NCI-H524 treated with DMSO at 0.1 percent for 48 hours (cell line): ENCODE measurements at places on chromosomes 13 and 19.

DNA sequence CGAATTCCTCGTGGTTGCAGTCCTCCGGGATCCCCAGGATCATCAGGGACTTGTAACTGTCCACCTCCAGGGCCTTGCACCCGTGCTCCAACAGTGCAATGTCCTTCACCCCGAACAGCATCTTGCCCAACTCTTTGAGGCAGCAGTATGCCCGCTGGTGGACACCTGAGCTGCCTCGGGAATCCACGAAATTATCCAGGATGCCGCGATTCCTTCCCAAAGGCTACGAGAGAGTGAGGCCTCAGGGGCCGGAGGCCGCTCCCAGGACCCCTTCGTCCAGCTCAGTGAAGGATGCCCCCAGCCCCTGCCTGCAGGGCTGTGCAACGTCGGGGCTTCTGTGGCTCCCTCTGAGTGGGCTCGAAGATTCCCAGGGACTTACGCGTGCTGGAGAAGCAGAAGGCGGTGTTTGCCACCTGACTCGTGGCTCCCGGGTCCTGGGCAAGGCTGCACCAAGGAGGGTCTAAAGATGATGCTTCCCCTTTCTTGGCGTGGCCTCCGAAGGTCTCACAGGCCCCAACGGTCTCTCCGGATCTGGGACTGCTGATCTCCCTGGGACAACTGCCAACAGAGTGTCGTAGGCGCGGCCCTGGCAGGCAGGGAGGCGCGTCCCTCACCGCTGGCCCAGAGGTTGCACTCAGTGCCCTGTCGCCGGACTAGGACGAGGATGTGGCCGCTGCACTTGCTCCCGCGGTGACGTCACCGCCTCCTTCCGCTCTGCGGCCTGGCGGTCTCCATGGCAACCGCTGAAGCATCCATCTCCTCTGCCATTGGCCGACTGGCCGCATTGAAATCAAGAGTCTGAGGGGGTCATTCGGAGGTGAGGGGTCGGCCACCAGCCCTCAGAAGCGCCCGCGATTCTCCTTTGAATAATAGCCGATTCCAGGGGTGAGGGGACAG lies at the start of gene PNMA8C:
Gene PNMA8C (minus strand): TSS at position 698 of the 897 bp plus-strand sequence. CDS start 577 bp downstream, at position 121.
- no peak for DNase-seq

DNA sequence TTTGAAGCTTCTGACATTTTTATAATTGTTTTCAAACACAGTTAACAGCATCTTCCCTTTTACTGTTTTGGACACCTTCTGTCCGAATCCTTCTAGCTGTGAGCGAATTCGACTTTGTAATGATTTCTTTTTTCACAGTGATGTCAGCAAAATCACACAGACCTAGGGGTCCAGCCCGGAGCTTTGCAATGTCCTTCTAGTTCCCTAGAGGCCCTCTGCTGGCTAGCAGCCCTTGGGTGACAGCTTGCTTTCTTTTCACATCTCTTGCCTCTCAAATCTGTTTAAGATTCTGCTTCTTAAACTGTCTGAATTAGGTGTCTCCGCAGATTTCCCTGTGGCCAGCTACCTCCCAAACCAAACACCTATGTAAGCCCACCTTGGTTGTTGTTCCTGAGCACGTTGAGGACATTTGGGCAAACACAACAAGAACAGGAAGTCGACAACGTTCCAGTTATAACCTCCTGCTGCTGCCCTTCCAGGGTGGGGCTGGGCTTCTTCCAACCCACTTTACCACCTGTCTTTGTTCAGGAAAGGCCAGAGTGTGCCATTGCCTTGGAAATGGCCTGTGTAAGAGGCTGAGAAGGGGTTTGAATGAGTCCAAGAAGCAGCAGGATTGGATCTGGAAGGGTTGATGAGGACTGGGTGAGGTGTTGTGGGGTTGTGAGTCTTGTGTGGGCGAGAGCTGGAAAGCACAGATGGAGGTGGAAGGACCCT lies 123.1 kb downstream of the ATP8A2 start:
- DNase-seq = peak; percentile 61

GRCh38 chr19:39277598-39277997 lies 9.4 kb downstream of the IFNL2 start:
- no peak for DNase-seq

- DNase-seq = no peak
Observed at GRCh38 chr13:75685239-75685697, 49.1 kb downstream of the LMO7 start.

GRCh38 chr13:59424661-59425060 lies 739.1 kb downstream of the DIAPH3 start:
- DNase-seq = no peak

- no peak for DNase-seq
Observed at GRCh38 chr19:1361601-1362386, 21.9 kb upstream of the NDUFS7 start.

DNA sequence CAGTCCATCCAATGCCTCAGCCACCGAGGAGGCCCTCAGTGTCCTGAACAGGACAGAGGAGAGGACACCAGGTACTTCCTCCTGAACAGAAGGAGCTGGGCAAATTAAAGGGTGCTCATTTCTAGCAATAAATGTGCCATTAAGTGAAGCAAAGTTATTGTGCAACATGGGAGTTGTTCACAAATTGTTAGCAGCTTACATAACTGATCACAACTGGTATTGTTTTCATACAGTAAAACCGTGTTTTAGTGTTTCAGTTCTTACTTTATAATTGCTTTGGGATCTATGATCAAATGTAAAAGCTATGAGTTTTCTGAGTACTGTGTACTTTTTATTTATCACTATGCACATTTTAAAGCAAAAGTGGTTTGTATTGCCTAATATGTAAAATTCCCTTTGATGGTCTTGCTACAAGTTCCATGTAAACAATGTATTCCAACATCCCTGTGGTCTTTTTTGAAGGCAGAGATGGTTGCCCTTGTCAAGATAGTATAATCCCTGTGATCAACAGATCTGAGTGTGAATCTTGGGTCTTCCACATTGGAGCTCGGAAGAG lies 263.1 kb downstream of the FGF14 start:
- DNase-seq = no peak

DNA sequence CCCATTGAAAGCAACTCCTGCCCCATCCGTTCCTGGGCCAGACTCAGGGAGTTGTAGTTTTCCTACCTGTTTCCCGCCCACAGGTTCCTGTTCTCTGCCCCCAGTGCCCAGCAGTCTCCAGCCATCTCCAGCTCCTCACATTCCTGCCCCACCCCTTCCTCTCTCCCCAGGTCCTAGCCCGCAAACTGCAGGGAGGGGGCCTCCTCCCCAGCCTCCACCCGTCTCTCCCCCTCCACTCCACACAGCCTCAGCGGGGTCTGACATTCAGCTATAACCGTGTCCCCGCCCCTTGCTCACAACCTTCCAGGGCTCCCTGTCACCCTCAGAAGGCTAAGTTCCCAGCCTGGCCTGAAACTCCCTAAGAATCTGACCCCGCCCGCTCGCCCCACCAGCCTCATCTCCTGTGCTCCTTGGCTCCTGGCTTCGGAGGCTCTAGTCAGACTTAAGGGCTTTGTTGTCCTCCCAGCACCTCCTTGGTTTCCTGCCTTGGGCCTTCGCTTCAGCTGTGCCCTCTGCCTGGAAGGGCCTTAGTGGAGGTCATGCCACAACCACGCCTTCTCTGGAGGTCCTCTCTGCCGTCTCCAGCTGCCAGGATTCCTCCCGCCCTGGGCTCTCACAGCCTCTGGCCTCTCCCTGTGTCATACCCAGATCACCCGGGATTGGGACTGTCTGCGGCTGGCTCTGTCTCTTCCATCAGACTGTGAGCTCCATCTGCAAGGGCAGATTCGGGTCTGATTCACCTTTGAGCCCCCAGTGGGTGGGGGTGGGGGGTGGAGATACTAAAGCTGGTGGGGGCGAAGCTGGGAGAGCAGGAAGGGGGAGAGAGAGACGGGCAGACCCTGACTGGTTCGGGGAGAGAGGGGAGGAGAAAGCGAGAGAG lies 5.1 kb upstream of the SPACA6 start:
- no peak for DNase-seq

DNA sequence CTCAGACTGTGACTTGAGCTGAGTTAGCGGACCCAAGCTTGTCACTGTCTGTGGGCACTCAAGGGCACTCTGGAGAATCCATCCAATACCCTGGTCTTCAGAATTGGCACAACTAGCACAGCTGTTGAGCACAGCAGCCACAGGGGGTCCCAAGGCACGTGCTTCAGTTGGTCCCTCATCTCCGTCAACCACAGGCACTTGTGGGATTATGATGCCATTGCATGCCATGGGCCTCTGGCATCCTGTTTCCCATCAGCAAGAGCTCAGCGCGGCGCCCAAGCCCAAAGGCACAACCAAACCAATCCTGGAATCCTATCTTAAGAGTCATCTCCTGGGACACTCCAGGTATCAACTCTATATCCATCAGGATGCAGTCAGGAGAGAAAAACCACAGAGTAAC lies 3.7 kb upstream of the B3GNT8 start:
- no peak for DNase-seq

DNA sequence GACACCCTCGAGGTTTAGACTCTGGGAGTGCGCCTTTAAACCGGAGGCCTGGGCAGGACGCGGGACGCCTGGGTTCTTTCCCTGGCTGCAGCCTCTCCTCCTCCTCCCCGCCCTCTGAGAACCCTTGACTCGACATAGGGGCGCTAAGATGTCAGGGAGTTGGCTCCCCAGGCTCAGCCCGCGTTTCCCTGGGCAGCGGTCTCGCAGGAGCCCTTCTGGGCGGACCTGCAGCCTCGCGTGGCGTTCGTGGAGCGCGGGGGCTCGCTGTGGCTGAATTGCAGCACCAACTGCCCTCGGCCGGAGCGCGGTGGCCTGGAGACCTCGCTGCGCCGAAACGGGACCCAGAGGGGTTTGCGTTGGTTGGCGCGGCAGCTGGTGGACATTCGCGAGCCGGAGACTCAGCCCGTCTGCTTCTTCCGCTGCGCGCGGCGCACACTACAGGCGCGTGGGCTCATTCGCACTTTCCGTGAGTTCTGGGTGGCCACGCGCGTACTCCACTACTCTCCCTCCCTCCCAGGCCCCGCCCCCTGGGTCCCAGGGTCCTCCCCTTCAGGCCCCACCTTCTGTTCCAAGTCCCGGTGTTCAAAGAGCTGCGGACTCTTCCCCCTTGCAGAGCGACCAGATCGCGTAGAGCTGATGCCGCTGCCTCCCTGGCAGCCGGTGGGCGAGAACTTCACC lies 1.3 kb downstream of the ICAM5 start:
- no peak for DNase-seq
